ENCODE measurements at places on chromosomes 2 and 18.

DNA sequence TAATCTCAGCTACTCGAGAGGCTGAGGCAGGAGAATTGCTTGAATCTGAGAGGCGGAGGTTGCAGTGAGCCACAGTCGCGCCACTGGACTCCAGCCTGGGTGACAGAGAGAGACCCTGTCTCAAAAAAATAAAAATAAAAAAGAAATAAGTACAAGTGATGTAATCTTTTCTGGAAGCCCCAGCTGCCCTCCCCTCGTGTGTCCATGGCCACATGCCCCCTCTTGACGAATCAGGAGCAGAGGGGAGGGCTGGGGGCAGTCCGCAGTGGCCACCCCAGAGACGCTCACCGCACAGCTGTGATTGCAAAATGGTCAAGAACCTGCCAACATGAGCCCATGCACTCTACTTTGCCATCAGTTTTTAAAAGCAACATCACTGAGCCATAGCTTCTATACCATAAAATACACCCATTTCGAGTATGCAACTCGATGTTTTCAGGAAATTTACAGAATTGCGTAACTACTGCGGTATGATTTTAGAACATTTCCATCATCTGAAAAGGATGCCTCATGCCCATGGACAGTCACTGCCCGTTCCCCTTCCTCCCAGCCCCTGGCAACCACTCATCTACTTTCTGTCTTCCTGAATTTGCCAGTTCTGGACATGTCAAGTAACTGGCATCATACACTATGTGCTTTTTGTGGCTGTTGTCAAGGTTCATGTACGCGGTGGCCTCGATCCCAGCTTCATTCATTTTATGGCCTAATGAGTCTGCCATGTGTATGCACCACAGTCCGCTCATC, 88.1 kb downstream of the NDUFA10 start:
- H3K27me3 ChIP-seq: peaks cover 12% of the 10 kb centered on the region
- no peak overlapping the region for H3K27ac ChIP-seq
- no peak overlapping the region for H3K4me3 ChIP-seq

GRCh38 chr2:144663207-144663606, 143.3 kb upstream of the ZEB2 start:
- no peaks in the 10 kb centered on the region for H3K27me3 ChIP-seq
- no peaks in the 10 kb centered on the region for H3K36me3 ChIP-seq
- no peak for DNase-seq
- peaks cover 12% of the 10 kb centered on the region for H3K4me1 ChIP-seq
- no peak overlapping the region for H3K27ac ChIP-seq
- no peak overlapping the region for H3K4me3 ChIP-seq

GRCh38 chr2:71884303-71885042, 263.2 kb downstream of the CYP26B1 start:
- no peaks in the 10 kb centered on the region for H3K36me3 ChIP-seq
- peaks cover 18% of the 10 kb centered on the region for H3K27me3 ChIP-seq
- no peaks in the 10 kb centered on the region for H3K4me1 ChIP-seq
- no peak overlapping the region for H3K4me3 ChIP-seq
- no peak for DNase-seq

GRCh38 chr2:48551548-48551947, 21.6 kb downstream of the STON1 start:
- no peaks in the 10 kb centered on the region for H3K4me1 ChIP-seq
- H3K4me3 ChIP-seq: no peak overlapping the region
- no peak for DNase-seq
- no peaks in the 10 kb centered on the region for H3K27me3 ChIP-seq
- H3K27ac ChIP-seq: no peak overlapping the region

DNA sequence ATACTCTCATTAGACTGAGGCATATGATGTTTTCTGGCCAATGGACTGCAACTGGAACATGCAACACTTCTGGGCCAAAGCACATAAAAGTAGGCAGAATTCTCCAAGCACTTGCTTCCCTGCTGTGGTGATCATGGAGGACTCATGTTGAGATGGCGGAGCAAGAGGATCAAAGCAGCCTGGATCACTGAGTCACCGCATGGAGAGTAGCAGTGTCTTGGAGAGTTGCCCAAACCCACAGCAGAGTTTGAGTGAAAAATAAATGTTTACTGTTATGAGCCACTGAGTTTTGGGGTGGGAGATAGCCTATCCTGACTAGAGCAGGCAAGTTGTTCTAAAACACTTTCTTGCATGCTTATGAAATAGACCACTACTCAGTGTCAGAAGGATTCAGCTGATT, 359.5 kb downstream of the ZNF521 start:
- no peak for DNase-seq
- H3K36me3 ChIP-seq: no peaks in the 10 kb centered on the region
- no peak overlapping the region for H3K27ac ChIP-seq

GRCh38 chr2:181563101-181563692, 93.7 kb downstream of the CERKL start:
- H3K27ac ChIP-seq: no peak overlapping the region
- no peaks in the 10 kb centered on the region for H3K27me3 ChIP-seq
- no peak for DNase-seq
- H3K4me1 ChIP-seq: no peaks in the 10 kb centered on the region
- no peaks in the 10 kb centered on the region for H3K36me3 ChIP-seq
- H3K4me3 ChIP-seq: no peak overlapping the region

GRCh38 chr2:224145751-224146355, 106.8 kb upstream of the SERPINE2 start:
- no peak overlapping the region for H3K27ac ChIP-seq
- H3K4me1 ChIP-seq: no peaks in the 10 kb centered on the region
- H3K27me3 ChIP-seq: peaks cover 11% of the 10 kb centered on the region

- H3K36me3 ChIP-seq: no peaks in the 10 kb centered on the region
- H3K4me1 ChIP-seq: no peaks in the 10 kb centered on the region
- no peak for DNase-seq
- H3K27ac ChIP-seq: no peak overlapping the region
Measured at GRCh38 chr2:71102981-71103681, 26.9 kb downstream of the MCEE start.

- no peak overlapping the region for H3K4me3 ChIP-seq
- H3K36me3 ChIP-seq: no peaks in the 10 kb centered on the region
- H3K27me3 ChIP-seq: peaks cover 13% of the 10 kb centered on the region
- no peak overlapping the region for H3K27ac ChIP-seq
- no peak for DNase-seq
Measured at GRCh38 chr2:234672498-234673150, 175.7 kb upstream of the ARL4C start.

- no peaks in the 10 kb centered on the region for H3K36me3 ChIP-seq
- DNase-seq: no peak
- no peaks in the 10 kb centered on the region for H3K27me3 ChIP-seq
- no peak overlapping the region for H3K27ac ChIP-seq
Measured at GRCh38 chr2:221103930-221104329, 468.2 kb downstream of the EPHA4 start.

DNA sequence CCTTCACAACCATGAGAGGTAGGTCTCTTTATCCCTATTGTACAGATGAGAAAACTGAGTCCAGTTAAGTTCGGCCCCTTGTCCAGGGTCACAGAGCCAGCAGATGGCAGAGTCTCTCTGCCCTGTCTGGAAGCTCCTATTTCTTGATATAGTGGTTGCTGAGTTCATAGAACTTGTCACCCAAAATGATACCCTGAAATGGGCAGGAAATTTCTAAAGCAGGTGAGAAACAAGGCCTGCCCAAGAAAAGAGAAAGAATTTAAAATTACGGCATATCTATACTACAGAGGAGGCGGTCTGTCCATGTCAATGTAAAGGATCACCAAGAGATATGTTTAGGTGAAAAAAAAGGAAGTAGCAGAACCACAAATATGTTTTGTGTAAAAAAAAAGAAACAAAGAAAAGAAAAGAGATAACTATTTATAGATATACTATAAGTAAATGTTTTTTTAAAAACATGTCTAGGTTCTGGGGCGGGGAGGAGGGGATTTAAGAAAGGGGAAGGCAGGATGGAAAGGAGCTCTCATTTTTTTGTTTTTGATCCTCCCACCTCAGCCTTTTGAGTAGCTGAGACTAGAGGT, 39.8 kb downstream of the MYO7B start:
- no peak overlapping the region for H3K4me3 ChIP-seq
- H3K27ac ChIP-seq: no peak overlapping the region
- no peak for DNase-seq
- no peaks in the 10 kb centered on the region for H3K36me3 ChIP-seq

DNA sequence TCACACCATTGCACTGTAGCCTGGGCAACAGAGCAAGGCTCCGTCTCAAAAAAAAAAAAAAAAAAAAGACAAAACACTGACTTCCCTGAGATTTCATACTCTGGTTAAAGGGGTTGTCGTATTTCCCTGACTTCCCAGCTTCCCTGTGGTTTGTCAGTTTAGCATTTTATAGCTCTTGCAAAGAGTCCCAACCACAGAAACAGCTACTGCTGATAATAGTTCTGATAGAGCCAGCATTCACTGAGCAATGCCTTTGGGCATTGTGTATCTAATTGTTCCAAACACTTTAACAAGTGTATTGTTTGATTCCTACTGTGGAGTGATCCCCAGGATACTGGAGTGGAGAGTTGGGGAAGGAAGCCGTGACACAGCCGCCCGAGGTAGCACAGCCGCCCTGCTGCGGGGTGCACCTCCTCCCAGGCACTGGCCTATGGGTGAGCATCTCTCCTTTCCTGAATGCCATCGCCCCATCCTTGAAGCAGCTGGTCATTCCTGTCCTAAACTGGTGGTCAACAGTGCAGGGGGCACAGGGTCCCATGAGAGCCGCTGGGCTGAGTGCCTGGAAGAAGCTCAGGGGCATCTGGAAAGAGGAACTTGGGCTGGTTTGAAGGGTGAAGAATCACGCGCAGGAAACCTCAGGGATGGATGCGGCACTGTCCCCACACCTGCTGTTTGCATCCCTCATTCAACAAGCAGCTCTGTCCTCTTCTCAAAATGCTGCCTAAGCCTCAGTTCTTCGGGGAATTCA, 81.0 kb upstream of the TMEM18 start:
- H3K4me3 ChIP-seq: no peak overlapping the region
- H3K36me3 ChIP-seq: no peaks in the 10 kb centered on the region
- H3K27me3 ChIP-seq: peaks cover 13% of the 10 kb centered on the region
- DNase-seq: no peak

- DNase-seq: no peak
- H3K27me3 ChIP-seq: no peaks in the 10 kb centered on the region
- no peak overlapping the region for H3K4me3 ChIP-seq
Measured at GRCh38 chr18:41545091-41545888, 409.7 kb upstream of the PIK3C3 start.

DNA sequence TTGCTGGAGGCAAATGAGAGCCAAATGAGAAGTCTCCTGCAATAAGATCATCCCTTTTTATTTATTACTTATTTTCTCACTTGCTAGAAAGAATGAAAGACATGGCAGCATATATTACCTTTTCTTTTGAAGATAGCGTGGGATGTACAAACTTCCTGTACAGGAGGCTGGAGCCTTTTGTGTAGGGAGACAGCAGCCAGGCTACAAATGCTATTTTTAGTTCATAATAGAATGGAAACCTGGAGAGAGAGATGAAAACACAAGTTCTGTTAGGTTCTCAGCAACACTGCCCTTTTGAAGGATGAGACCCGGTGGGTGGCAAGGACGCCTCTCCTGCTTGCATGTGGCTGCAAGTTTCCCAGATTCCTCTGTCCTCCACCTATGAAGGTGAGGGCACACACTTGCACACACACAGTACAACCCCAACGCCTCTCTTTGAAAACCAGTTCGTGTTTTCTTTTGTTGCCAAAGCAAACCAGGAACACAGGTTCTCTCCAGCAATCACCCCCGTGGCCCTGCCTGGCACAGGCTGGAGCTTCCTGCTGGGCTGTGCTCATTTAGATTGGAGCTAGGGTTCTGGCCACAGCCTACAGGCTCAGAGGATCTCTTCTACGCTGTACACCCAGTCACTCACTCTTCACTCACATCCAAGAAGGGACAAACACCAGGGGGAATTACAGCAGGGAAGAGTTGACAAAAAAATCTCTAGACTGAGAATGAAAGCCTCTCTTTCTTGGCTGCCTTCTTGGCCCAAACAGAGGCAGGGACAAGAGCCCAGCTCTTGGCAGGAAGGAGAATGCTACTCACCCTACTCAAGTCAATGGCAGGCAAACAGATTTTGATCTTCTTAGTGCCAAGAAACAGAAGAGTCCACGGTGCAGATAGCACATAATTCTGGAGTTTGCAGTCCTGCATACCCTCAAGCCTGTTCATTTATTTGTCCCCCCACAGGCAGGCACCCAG, 55.6 kb downstream of the MRPL35 start:
- DNase-seq: no peak
- no peak overlapping the region for H3K27ac ChIP-seq
- peaks cover 8% of the 10 kb centered on the region for H3K27me3 ChIP-seq
- no peaks in the 10 kb centered on the region for H3K4me1 ChIP-seq

- H3K36me3 ChIP-seq: peaks cover 12% of the 10 kb centered on the region
- no peak overlapping the region for H3K27ac ChIP-seq
- H3K27me3 ChIP-seq: no peaks in the 10 kb centered on the region
- no peak overlapping the region for H3K4me3 ChIP-seq
- DNase-seq: no peak
Measured at GRCh38 chr2:62824388-62824787, 118.9 kb downstream of the EHBP1 start.

- no peak overlapping the region for H3K4me3 ChIP-seq
- H3K27ac ChIP-seq: no peak overlapping the region
- H3K36me3 ChIP-seq: no peaks in the 10 kb centered on the region
- no peak for DNase-seq
Measured at GRCh38 chr18:35415511-35416073, 38.5 kb upstream of the ZNF396 start.

GRCh38 chr2:228039752-228040534, 141.5 kb downstream of the SPHKAP start:
- DNase-seq: no peak
- H3K27me3 ChIP-seq: no peaks in the 10 kb centered on the region
- H3K4me3 ChIP-seq: no peak overlapping the region
- no peaks in the 10 kb centered on the region for H3K36me3 ChIP-seq

DNA sequence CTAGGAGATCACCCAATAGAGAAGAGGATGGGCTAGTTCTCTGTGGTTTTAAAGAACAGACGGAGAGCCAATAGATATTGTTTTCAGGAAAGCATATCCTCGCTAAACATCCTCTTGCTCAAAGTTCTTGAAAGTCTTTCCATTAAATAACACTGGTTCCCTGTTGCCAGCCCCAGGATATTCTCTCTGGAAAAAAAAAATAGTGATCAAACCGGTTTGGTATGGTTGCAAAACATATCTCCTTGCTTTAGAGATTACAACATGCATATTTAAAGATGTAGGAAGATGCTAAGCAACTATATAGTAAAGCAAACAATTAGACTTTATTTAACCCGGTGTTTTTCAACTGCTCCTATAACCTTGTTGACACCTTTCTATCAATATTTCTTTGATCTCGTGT, 211.4 kb downstream of the CMPK2 start:
- H3K36me3 ChIP-seq: no peaks in the 10 kb centered on the region
- no peak overlapping the region for H3K4me3 ChIP-seq
- H3K27me3 ChIP-seq: peaks cover 4% of the 10 kb centered on the region
- no peak overlapping the region for H3K27ac ChIP-seq

- no peaks in the 10 kb centered on the region for H3K27me3 ChIP-seq
- H3K27ac ChIP-seq: no peak overlapping the region
- no peak for DNase-seq
- no peaks in the 10 kb centered on the region for H3K4me1 ChIP-seq
- H3K4me3 ChIP-seq: no peak overlapping the region
- H3K36me3 ChIP-seq: no peaks in the 10 kb centered on the region
Measured at GRCh38 chr18:26618135-26618534, 69.8 kb upstream of the KCTD1 start.

All from T-cell (primary cell).